CD14-positive monocyte (primary cell): ENCODE measurements at places on chromosomes 11 and 22. TPM values are rescaled to one million over a fixed set of nuclear protein-coding genes. Genes with fewer than 3 reads are reported as not detected.

The CSNK2A3 gene
- polyA plus RNA-seq, result 0.18 and 0.28 TPM in 2 replicates

The OR51B5 gene
- not detected in 2 replicates for polyA plus RNA-seq

The NXPE2 gene
- not detected for polyA plus RNA-seq

The APOL2 gene
- polyA plus RNA-seq, result 12.6 TPM

The FLRT1 gene
- polyA plus RNA-seq, result not detected in 2 replicates

The P2RY2 gene
- 24.1 and 30.9 TPM in 2 replicates for polyA plus RNA-seq

The AQP11 gene
- not detected in 2 replicates for polyA plus RNA-seq

The SOX10 gene
- polyA plus RNA-seq, result not detected in 2 replicates

The PATE2 gene
- polyA plus RNA-seq, result not detected

The ZDHHC8 gene
- 1.1 TPM for polyA plus RNA-seq

The TMPRSS4 gene
- polyA plus RNA-seq, result not detected
